Ammon's horn (tissue), 1 donor: ENCODE measurements at places on chromosomes 2 and 18.

DNA sequence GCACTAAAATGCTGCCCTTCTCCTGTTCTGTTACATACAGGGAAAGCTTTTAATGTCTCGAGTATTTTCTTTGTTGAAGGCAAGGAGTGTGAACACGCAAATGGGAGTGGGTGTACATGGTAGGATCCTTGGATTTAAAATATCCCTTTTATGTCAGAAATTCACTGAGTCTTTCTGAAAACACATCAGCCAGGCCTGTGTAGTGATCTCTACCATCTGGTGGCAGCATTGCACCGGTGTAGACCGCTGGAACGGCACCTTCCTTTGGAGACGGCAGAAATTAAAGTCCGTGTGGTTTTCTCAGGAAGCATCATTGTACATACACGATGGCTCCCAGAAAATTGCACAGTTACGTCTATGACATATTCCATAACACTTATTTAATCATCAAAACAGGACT lies 515.8 kb downstream of the GALR1 start:
- peak; percentile 67 for DNase-seq

DNA sequence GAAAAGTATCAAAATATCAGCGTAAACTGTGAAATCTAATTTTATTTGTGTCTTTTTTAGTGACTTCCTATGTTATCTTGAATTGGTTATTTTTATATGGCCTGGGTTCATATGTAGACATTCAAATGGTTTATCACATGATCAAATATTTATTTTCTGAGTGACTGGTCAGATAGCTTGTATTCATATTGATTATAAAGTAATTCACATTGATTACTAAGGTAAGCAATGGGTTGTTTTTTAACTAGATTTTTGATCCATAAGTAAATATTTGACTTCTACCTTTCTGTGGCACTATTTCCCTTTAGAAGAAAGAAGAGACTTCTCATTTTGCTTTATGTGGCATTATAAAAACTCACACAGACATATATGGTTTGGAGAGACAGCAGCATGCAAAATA lies 260.5 kb downstream of the TCF4 start:
- no peak for DNase-seq

DNA sequence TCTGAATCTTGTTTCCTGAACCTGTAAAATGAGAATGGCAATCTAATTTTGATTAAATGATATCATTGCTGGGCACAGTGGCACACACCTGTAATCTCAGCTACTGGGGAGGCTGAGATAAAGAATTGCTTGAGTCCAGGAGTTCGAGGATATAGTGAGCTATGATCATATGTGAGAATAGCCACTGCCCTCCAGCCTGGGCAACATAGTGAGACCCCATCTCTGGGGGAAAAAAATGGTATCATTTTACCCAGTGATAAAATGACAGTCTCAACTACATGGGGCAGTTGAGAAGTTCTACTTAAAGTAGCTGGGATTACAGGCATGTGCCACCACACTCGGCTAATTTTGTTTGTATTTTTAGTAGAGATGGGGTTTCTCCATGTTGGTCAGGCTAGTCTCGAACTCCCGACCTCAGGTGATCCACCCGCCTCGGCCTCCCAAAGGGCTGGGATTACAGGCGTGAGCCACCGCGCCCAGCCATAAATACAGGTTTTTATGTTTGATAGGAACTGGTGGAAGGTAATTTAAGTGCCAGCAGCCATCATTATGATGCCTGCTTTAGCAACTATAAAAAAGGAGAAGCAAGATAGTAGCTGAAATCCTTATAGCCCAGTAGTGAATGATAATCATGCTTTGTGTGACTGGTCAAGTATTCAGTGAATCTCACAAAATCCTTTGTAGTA lies 17.0 kb downstream of the BZW1 start:
- no peak for DNase-seq

- DNase-seq: no peak
These were observed 197.9 kb upstream of the TWIST2 start for GRCh38 chr2:238649936-238650518.

GRCh38 chr2:156573710-156574109 lies 137.5 kb downstream of the GPD2 start:
- no peak for DNase-seq

DNA sequence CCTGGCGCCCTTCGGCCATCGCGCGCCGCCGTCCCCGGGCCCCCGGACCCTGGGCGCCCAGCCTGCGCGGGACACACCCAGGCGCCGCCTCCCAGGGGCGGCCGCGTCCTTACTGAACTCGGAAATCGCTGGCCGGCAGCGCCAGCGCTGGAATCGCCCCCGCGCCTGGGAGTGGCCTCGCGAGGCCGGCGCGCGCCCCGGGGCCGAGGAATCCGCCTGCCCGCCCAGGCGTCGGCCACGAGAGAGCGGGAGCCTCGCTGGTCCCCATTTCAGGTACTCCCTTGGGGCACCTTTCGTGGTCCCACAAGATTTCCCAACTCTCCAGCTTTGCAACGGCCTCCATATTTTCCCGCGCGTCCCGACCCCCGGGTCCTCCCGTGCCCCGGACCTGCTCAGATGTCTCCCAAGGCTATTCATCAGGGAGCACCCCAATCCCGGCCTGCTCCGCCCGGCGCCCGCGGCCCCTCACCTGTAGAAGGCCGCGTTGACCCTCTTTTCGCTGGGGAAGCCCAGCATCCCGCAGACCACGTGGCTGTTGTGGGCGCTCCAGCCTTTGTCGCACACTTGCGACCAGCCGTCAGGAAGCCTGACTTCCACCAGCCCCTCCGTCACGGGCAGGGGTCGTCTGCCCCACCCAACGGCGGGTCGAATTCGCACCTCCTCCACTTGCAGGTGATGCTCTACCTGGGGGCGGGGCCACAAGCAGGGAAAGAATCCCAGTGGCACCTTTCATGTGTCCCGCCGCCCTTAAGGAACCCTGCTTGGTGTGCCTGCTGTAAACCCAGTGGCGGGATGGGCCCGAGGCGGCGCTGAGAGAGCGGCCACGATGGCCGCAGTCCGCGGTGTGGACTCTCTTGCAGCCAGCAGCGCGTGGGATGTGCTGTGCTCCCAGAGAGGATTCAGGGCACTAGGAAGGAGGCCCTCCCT lies 4.6 kb downstream of the LOXL3 start:
- no peak for DNase-seq

DNA sequence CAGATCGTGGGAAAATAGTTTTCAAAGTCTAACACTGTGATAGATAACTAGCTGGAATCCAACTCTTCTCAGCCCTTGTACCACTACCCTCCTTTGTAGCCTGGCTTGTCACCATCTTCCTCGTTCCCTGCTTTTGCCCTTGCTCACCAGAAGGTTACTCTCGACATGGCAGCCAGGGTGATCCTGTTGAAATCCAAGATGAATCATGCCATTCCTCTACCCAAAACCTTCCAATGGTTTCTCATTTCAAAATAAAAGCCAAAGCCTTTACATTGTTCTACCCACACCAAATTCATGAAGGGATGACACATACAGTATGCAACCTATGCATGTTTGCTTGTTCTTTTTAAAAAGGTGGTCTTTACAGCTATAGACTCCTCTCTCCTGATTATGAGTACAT lies 45.7 kb downstream of the STAT4 start:
- DNase-seq: no peak
